Inflammatory macrophage treated with lipopolysaccharide for 4 hours (primary cell): ENCODE measurements at places on chromosomes 13 and 19.

GRCh38 chr19:34847393-34847792 lies 74.4 kb upstream of the ZNF599 start:
- no peak for DNase-seq

GRCh38 chr19:49150106-49150943 lies 4.9 kb downstream of the HRC start:
- peak; percentile 66 for DNase-seq

- no peak for DNase-seq
Measured at GRCh38 chr13:25489238-25489637, 117.5 kb downstream of the ATP8A2 start.

DNA sequence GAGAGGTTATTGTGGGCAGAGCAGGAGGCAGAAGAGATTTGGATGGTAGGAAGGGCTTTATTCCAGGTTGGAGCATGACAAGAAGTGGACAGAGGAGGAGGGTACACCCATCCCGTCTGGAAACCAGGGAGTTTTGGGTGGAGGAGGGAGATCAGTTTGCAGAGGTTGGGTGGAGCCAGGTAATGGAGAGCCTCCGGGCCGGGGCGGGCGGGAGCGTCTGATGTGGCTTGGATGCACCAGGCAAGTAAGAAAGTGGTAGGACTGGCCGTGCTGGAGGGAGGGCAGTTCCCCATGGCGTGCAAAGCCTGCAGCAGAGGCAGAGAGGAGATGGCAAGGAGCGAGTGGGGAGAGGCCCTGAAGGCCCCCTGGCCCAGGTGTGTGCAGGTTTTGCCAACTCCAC lies 10.9 kb downstream of the IGFLR1 start:
- no peak for DNase-seq

GRCh38 chr13:97249093-97249795 lies 27.1 kb downstream of the MBNL2 start:
- no peak for DNase-seq

DNA sequence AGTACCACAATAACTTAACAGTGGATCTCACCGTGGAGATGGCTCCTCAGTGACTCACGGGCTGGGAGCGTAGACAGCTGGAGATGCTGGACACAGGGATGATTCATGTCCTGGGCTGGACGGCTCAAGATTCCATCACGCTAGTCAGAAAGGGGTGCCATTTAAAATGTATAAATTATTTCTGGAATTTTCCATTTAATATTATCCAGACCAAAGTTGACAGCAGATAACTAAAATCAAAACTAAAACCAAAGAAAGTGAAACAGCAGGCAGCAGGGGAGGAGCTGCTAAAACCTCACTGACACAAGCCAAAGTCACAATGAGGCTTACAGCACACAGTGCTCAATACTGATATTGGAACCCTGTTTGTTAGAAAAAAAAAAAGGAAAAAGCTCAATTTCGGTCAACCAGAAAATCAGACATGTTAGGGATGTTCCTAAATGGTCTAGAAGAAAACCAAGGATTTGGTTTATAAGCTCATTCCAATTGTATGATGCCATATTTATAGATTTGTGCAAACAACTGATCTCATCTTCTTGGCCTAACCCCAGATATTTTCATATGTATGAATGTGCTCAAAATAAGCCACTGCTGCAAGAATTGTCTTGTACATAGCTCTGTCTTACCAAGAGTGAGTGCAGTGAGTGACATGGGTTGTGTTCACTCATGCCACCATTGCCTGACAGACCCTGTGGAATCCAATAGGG lies 111.8 kb downstream of the SACS start:
- DNase-seq = no peak

DNA sequence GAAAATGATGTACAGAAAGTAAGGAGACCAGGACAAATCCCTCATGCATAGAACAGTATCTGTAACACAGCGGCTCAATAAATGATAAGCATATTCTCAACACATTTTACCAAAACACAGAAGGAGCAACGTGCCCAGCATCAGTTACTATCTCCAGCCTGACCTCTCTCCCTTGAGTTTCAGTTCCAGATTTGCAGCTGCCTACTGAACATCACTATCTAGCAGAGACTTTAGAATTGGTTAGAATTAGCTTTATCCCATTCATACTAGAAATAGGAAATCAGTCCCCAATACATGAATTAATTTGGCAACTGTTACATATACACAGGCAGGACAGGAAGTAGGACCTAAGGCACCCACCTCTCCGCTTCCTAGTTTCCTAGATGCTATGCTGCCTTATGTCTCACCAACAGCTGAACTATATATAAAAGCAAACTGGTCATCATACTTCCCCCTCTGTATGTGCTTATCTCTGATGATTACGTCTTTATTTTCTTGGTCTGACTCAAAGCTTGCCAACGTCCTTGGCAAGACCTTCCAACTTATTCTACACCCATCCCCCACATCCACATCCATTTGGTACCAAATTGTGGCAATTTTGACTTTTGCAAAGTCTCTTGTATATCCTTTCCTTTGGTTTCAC lies 61.1 kb downstream of the SACS start:
- DNase-seq = peak; percentile 39

DNA sequence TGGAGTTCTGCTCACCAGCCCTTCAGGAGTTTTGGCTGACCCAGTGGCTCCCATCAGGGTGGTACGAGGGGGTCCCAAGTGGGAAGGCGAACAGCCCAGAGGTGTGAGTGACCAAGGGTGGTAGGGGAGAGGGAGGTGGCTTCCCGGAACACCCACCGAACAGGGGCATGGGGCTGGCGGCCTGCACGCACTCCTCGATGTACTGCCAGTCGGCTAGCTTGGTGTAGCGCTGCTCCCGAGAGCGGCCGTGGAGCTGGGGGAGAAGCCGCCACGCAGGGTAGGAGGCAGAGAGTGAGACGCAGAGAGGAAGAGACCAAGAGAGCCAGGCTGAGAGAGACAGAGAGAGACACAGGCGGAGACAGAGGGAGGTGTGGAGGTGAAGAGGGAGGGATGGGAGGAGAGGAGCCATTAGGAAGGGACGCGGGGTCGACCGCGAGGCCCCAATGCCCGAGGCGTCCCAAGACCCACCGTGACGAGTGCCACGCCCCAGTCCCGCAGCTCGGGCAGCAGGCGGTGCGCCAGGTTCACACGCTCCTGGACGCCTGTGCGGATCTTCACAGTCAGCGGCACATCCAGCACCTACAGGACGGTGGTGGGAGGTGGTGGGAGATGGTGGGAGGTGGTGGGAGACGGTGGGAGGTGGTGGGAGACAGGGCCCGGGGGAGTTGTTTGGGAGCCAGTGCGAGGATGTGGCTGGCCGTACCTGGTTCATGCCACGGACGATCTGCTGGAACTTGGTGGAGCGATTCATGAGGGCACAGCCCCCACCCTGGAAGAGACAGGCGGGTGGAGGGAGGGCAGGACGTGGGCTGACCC lies 2.3 kb upstream of the PRR22 start:
- DNase-seq = no peak

GRCh38 chr13:96398486-96398885 lies 308.6 kb downstream of the HS6ST3 start:
- DNase-seq = no peak
